Left kidney (tissue), 8 donors: ENCODE measurements at places on chromosomes 7 and 10. TPM values are rescaled to one million over a fixed set of nuclear protein-coding genes. Genes with fewer than 3 reads are reported as not detected.

GRCh38 chr7:139648391-139648861 is 124.9 kb downstream of the CLEC2L start:
- DNase-seq = no peak

DNA sequence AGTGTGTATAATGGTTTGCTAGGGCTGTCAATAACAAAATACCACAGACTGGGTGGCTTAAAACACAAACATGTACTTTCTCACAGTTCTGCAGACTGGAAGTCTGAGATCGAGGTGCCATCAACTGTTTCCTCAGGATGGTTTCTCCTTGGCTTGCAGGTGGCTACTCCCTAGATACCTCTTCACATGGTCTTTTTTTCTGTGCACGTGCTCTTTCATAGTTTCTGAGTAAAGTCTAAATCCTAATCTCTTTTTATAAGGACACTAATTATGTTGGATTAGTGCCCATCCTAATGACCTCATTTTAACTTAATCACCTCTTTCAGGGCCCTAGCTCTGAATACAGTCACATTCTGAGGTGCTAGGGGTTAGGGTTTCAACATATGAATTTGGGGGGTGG is 65.9 kb downstream of the AMPH start:
- no peak for DNase-seq

DNA sequence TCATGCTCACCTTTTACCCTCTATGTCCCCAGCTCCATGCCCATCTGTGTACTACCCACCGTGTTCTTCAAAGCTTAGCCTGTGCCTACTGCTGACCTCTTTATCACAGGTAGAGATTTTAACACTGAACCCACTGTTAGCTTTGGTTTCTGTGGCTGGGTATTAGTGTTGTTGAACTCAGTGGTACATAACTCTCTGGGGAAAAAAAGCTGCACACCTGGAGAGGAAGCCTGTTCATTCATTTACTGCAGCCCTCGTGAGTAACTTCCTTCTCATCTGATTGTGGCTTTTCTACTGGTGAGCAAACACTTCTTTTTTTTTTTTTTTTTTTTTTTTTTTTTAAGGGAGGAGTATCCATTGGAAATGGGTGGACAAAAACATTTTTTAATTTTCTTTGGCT is 326.3 kb downstream of the CCSER2 start:
- no peak for DNase-seq

CFTR gene
- polyA plus RNA-seq = 11.3 TPM
